Activated CD4-positive, alpha-beta T cell treated with anti-CD3 and anti-CD28 coated beads, Interleukin-2, amount 50 U/mL, for 24 hours (primary cell): ENCODE measurements at places on chromosomes 2 and 18.

DNA sequence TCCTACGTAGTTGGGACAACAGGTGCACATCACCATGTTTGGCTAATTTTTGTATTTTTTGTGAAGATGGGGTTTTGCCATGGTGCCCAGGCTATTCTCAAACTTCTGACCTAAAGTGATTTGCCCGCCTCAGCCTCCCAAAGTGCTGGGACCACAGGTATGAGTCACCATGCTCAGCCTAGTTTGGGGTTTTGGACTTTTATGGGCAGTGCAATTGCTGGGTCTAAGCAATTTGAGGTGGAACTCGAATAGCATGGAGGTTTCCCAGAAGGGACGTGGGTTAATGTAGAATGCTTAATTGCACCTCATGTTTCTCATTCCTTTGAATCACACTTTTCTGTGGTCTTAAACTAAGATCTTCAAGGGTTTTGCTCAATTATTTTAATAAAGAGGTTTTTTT is 102.3 kb upstream of the EPHA4 start:
- no peak for DNase-seq

GRCh38 chr2:61771904-61772845 is 81.7 kb downstream of the FAM161A start:
- DNase-seq = no peak

DNA sequence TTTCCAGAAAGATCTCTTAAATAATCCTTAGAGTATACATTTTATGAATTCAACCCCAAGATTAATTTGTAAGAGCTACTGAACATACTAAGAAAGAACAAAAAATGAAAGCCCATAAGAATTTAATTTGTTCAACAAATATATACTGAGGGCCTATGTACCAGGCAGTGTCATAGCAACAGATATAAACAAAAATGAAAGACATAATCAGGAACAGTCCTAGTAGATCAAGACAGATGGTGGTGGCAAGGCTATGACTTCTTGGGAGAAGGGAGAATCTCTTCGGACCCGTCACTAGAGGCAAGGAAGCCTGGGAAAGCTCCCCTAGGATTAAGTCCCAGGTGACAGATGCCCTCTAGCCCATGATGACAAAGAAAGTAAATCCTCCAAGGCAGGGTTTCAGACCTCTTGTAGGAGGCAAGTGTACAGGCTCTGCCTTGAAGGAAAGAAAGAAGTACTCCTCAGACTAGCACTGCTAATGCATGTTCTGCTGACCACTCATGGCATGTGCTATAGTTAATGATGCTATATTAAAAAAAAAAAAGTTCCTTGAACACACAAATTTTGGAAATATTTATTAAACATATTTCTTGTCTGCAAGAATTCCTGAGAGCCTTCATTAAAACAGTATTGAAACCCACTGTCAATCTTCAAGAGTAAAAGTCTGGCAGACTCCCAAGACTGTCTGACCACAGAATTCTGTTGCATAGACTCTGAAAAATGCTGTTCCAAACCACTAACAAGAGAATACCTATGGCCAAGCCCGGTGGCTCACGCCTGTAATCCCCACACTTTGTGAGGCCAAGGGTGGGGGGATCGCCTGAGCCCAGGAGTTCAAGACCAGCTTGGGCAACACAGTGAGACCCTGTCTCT is 31.5 kb downstream of the NOL10 start:
- DNase-seq = no peak

DNA sequence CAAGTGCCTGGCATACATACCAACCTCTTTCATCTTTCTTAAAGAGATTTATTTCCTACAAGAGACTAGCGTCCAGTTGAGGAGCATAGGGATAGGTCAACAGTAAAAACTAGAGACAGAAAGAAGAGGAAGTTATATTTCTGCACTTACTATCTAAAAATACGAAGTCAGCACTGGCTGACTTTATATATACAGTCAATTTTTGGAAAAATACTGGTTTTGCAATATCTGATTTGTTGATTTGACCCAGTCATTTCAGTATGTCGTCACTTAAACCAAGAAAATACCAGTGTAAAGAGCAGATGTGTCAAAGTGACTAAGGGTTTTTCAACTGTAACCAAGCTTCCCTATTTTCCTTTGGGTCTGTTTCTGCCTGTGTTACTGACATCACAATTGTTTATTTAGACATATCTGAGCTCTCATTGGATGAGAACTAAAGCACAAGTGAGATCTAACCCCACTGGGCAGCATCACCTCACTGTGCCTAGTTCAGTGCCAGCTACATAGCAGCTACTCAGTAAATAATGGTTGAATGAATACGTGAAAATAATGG is 23.0 kb downstream of the CYTIP start:
- DNase-seq = no peak

GRCh38 chr2:239952251-239952650 is 72.9 kb downstream of the NDUFA10 start:
- DNase-seq = no peak

- DNase-seq = no peak
Observed at GRCh38 chr18:2148823-2149222, 422.5 kb downstream of the METTL4 start.

GRCh38 chr2:9653485-9654271 is 22.9 kb upstream of the YWHAQ start:
- no peak for DNase-seq
